ENCODE measurements at places on chromosomes 4 and X. TPM values are rescaled to one million over a fixed set of nuclear protein-coding genes. Genes with fewer than 3 reads are reported as not detected.

CT55 gene
- not detected for total RNA-seq

TMEM271 gene
- total RNA-seq: not detected

MID1 gene
- 13.9 TPM for total RNA-seq

CCDC158 gene
- total RNA-seq: not detected

DDX53 gene
- total RNA-seq: not detected

ARAP2 gene
- 13.8 TPM for total RNA-seq

MAGEA10 gene
- total RNA-seq: not detected

FAM199X gene
- total RNA-seq: 14.7 TPM

CENPVL2 gene
- total RNA-seq: not detected

RBMXL3 gene
- total RNA-seq: not detected

SYNPO2 gene
- 2.2 TPM for total RNA-seq

CSAG1 gene
- total RNA-seq: not detected

ABCG2 gene
- 1.1 TPM for total RNA-seq

MAGEA12 gene
- total RNA-seq: not detected

AMOT gene
- 8.1 TPM for total RNA-seq

TMEM144 gene
- 2.0 TPM for total RNA-seq

C4orf50 gene
- total RNA-seq: not detected

Data from mesangial cell (primary cell).